Bronchial epithelial cell (primary cell): ENCODE measurements at places on chromosomes 16 and 17. TPM values are rescaled to one million over a fixed set of nuclear protein-coding genes. Genes with fewer than 3 reads are reported as not detected.

AOC3 gene
- 0.26 TPM in 2 replicates for total RNA-seq

GRCh38 chr16:68948230-68948910, 105.0 kb downstream of the TANGO6 start:
- DNase-seq, result no peak

BICDL2 gene
- 24.5 and 56.1 TPM in 2 replicates for total RNA-seq

DNA sequence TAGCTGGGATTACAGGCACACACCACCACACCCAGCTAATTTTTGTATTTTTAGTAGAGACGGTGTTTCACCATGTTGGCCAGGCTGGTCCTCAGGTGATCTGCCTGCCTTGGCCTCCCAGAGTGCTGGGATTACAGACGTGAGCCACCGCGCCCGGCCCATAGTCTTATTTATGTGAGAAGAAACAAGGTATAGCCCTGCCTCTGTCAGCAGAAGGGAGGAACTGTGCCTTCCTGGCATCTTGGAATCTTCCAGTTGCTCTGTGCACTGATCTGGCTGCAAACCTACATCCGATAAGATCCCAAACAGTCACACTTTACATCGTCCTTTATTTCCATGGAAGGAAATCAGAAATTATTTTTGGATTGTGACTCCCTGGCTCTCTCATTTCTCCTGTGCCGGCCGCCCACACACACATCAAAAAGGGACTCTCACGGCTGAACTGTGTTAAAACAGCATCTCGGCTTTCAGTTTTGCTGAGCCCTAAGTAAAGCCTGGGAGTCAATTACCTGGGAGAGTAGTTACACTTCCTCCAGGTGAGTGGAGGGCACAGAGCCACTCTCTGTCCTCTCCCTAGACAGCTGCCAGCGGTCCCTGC, 23.3 kb downstream of the WIPI1 start:
- DNase-seq, result no peak

DNA sequence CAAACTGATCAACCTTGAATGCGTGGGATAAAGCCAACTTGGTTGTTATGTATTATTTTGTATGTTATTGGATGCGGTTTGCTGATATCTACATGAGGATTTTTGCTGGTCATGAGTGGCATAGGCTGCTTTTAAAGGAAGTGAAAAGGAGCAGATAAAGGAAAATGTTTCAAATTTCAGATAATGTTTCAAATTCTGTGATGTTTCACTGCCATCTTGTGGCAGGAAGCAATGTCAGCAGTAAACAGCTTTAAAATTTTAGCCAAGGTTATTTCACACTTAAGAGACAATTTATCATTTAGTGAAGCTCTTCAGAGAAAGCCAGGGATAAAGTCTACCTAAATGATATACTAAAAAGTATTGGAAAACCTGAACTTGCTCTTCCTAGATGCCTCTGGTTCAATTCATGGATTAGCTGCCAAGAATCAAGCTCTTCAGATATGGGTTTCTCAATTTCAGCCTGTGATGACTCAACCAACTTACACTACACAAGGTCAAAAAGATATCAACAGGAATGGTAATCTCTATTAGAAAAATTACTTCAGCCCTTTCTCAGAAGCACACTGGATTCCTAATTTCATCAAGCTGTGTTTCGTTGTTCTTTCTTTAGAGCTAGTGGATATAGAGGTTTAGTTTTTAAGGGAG, 136.0 kb upstream of the C17orf78 start:
- peak; percentile 58 for DNase-seq

DNA sequence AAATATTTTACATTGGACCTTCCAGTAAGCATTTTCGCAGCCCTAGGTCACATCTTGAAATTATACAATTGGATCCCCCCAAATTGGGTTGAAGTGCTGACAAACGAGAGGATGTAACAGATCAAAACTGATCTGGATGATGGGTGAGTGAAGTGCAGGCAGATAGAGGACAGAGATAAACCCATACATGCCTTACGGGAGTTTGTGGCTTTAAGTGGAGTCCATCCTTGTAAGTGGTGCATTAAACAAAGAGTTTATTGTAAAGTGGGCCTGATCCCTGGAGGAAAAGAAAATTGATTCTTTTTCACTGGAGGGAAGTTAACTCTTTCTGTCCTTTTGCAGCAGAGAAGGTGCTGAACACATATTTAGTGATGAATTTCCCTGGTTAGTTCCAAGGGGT, 39.0 kb upstream of the KCNJ2 start:
- DNase-seq, result no peak

DNA sequence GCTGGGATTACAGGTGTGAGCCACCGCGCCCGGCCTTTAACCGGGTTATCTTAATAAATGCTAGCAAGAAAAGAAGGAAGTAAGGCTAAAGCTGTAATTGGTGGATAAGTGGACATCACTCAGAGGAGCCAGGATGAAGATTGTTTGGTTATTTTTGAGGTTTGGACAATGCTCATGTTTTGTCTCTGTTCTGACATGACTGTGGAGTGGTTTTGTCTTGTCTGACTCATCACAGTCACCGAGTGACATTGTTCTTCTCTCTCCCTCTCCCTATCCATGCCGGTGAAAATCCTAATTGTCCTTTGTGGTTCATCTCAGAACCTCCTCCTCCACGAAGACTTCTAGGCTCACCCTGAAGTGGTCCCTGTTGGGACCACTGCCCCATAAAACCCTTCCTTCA, 23.5 kb upstream of the GRIN2A start:
- no peak for DNase-seq

ESRP2 gene
- 49.0 and 95.2 TPM in 2 replicates for total RNA-seq

DNA sequence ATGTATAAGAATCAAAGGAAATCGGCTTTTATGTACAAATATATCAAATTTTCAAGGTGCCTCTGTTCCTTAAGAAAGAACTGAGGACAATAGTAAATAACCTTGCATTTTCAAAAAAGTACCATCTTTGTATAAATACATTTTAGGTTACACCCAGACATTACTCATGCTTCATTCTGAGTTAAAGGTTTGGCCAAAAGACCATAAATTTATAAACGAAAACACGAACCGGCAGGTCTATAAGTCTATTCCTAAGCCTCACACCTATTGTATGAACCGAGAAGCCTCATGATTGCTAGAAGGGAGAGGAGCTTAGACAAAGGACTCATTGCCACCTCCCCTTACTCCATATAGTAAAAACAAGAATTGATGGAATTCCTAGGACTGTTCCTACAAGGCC, 94.6 kb upstream of the PSMD7 start:
- DNase-seq, result no peak

- no peak for DNase-seq
Measured at GRCh38 chr16:80862160-80862705, 57.8 kb upstream of the CDYL2 start.

CDH3 gene
- 564 and 607 TPM in 2 replicates for total RNA-seq

DCXR gene
- 83.3 and 87.9 TPM in 2 replicates for total RNA-seq

CTF1 gene
- 0.26 and 0.38 TPM in 2 replicates for total RNA-seq

- DNase-seq, result no peak
Measured at GRCh38 chr17:48294020-48294805, 135.8 kb downstream of the SKAP1 start.

GRCh38 chr17:9231449-9232154, 210.3 kb downstream of the NTN1 start:
- no peak for DNase-seq

DNA sequence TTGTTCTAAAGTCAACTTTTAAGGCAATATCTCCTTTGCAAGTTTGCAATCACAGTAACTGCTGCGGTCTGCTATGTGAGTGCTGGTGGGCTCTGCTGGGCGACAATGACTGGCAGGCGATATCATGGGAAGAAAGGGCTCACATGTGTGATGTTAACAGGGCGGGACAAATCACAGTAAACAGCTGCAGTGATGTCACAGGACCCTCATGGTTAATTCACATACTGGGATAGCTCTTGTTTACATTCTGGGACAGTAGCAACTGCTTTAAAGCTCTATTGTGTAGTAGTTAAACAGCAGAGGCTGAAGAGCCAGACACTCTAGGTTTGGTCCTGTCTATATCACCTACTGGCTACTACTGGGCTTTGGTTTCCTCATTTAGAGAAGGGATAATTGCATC, 257.2 kb upstream of the ASIC2 start:
- no peak for DNase-seq

KRTAP2-1 gene
- total RNA-seq, result not detected in 2 replicates

DNA sequence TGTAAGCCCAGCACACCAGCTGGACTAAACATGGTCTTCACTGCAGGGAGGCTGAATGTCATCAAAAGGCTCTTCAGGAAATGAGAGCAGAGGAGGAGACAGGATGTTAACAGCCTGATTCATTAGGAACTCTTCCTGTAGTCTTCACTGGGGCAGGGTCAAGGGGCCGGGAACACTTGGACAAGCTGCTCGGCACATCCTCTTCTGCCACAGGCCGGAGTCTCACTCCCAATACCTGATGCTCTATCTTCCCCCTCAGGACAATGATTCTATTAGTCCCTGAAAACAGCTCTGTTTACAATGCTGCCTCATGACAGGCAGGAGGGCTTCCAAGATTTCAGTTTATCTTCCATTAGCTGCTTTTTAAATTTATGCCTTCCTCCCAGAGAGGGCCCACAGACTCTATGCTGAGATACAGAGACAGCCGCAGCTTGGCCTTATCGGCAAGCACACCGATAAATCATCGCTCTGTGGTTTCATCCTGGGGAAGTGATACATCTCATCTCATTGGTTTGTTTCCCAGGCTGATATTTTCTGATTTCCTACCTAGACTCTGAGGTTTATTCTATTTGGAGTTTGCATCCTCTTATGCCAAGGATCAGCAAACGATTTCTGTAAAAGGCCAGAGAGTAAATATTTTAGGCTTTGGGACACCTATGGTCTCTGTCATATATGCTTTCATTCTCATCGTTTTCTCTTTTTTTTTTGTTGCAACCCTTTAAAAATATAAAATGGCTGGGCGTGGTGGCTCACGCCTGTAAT, 214.0 kb upstream of the ASIC2 start:
- no peak for DNase-seq

FA2H gene
- 1.6 and 3.2 TPM in 2 replicates for total RNA-seq

GRCh38 chr17:11900655-11901054, 96.6 kb downstream of the ZNF18 start:
- DNase-seq, result no peak

DNA sequence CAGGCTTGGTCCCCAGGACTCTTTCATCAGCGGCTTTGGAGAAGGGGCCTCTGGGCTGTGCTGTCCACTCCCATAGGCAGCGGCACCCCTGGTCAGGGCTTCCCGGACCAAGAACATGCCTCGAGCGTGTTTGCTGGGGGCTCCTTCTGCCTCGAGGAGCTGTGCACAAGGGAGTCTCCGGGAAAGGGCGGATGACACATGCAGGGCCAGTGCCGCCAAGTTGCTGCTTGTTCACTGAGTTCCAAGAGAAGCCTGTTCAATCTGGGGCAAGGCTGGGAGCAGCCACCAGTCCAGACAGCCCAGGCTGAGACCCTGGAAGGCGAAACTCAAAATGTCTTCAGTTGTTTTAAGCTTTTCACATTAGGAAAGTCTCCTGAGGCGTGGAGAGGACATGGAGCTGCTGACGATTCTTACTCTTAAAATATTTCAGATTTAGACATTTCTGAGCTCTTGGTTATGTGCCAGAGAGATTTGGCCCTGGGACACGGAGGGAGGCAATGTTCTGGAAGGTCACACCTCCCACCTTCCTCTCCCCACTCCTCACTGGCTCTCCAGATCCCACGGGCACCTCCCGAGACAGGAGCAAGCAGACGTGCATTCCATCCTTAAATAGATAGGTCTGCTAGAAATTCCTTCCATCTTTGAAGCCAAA, 84.5 kb upstream of the ZNF469 start:
- DNase-seq, result peak; percentile 83

HLF gene
- 0.26 and 0.51 TPM in 2 replicates for total RNA-seq

GRCh38 chr16:9922441-9922840, 259.8 kb downstream of the GRIN2A start:
- DNase-seq, result no peak

DNA sequence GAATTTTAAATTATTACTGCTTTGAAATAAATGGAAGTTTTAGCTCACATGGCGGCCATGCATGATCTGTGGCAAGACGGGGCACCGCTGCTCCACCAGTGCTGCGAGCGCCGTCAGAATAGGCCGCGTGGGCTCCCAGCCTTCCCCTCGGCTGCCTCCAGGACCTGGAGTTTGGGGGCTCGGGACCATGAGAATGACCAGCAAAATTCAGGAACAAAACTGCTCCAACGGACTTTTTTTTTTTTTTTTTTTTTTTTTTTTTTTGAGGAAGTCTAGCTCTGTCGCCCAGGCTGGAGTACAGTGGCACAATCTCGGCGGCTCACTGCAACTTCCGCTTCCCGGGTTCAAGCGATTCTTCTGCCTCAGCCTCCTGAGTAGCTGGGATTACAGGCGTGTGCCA, 38.3 kb upstream of the AKAP1 start:
- no peak for DNase-seq

GRCh38 chr17:7562208-7562605, 488 bp downstream of the SENP3 start:
- DNase-seq, result no peak

- no peak for DNase-seq
Measured at GRCh38 chr16:27624154-27625049, 74.5 kb downstream of the KATNIP start.

GRCh38 chr17:50440838-50441829, 15.1 kb downstream of the ACSF2 start:
- DNase-seq, result no peak

PIPOX gene
- 0.26 and 1.4 TPM in 2 replicates for total RNA-seq
